ENCODE measurements at places on chromosomes 4 and X.

DNA sequence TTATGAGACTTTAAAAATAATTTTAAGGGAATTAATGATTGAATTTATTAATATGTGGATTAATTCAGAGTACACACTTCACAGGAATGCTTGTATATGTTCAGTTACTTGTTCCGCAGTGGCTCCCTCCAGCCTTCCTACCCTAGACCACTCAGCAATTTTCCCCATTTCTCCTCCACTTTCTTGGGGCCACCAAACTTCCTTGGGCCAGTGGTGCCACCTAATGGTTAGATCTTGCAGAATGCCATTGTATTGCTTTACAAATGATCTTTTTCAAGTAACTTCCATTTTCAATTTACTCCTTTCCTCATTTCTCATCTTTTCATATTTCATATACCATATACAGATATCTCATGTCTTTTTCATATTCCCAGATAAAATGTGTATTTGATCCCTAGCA, 3.6 kb upstream of the RNF175 start:
- no peak for DNase-seq

DNA sequence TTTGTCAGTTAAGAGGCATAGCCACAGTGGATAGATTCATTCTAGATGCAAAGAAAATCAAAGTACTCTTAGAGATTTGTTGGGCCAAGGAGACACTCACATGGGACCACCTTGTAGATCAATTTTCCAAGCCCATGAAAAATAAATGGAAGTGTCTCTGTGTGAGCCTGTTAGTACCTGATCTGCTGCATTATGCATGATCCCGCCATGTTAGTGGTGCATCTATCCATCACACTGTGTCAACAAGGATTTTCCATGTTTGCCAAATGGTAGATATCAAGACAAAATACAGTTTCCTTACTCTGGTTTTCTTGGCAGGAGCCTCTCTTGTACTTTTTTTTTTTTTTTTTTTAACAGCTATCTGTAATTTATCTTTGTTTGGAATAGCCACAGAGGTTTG, 112.4 kb downstream of the EGF start:
- DNase-seq = no peak

GRCh38 chr4:16597845-16598596, 300.4 kb downstream of the LDB2 start:
- DNase-seq = no peak

DNA sequence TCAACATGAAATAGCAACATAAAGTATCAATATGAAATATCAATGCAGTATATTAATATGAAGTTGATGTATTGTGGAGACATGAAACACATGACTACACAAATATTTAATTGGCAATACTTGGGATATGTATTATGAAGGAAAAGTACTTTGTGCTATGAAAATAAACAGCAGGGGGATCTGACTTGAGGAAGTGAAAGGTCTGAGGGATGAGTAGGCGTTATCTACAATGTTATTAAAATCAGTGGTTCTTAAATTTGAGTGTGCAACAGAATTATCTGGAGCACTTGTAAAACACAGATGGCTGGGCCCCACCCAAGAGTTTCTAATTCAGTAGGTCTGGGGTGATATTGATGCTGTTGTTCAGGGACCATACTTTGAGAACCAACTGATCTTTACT, 27.4 kb upstream of the ARX start:
- DNase-seq = no peak

DNA sequence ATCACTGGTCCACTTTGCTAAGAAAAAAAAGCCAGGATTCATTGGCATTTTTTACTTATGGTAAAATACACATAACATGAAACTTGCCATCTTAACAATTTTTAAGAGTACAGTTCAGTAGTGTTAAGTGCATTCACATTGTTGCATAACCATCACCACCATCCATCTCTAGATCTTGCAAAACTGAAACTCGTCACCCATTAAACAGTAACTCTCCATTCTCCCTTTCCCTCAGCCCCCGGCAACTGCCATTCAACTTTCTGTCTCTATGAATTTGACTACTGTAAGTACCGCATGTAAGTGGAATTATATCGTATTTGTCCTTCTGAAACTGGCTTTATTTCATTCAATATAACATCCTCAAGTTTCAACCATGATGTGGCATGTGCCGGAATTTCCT, 56.3 kb upstream of the LNX1 start:
- DNase-seq = no peak

DNA sequence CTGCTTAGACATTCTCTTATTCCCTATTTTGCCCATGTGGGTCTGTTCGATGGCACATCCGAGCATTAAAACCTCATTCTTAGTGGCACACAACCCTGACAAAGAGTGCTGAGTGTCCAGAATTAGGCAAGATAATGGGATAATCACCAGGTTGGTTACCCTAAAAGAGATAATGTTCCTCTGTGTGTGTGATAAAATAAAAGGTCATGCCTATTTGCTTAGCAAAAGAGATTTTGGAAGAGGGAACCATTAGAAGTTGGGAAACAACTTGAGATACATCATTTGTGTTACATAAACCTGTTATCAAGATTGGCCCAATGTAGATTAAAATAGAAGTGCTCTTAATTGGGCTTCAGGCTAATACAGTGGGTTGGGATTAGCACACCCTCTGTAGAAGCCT, 182.7 kb downstream of the NWD2 start:
- no peak for DNase-seq

DNA sequence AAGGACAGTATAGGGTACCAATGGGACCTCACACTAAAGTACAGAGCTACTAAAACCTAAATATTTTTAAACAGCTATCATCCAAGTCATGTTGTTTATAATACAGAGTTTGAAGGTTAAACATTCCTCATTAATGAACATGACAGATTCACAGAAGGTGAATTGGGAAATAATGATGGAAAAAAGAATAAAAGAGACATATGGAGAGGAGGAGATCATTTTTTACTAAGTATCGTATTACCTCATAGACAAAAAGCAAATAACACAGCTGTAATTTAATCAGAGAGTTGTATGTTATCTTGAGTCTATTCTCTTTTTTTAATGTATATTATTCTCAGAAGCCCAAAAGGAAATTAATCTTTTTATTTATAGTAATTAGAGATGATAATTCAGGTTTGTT, 7.9 kb downstream of the PLK4 start:
- no peak for DNase-seq

- no peak for DNase-seq
Observed at GRCh38 chrX:133555782-133556458, 140.6 kb upstream of the GPC4 start.

DNA sequence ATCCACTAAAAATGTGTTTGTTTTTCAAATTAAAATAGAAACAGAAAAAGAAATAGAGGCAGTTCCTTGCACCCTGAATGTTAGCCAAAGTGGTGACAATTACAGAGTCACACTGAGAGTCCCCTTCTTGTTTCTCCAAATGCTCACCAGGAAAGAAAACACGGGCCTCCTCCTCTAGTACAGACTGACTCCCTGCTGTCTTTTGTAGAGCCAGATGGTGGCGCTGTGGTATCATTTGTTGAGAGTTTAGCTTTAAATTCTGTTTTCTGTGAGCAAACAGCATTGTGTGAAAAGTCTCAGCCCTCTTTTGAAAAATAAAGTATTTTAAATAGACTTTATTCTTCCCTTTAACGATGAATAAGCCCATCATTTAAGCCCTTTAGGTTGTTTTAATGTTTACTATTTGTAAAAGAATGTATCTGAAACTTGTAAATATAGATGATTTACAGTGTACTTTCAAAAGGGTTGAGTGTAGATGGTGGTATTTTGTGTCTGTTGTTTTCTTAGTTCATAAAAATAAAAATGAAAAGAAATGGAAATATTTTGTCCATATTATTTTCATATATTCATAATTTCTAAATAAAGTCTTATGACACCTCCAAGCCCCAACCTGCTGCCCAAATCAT, 36.9 kb upstream of the ATOH1 start:
- peak; percentile 20 for DNase-seq

Data from Panc1 (cell line).